ENCODE measurements at places on chromosomes 2 and 18. TPM values are rescaled to one million over a fixed set of nuclear protein-coding genes. Genes with fewer than 3 reads are reported as not detected.
A peak's percentile ranks its signal among the peaks of the same experiment; 100 is the strongest.

- no peaks in the 10 kb centered on the region for H3K27me3 ChIP-seq
- no peak overlapping the region for H3K27ac ChIP-seq
- no peak overlapping the region for H3K4me3 ChIP-seq
- DNase-seq: no peak
Measured at GRCh38 chr2:40740419-40740818, 288.5 kb upstream of the SLC8A1 start.

GRCh38 chr18:25420077-25420825 lies 68.3 kb upstream of the ZNF521 start:
- DNase-seq: no peak
- no peak overlapping the region for H3K27ac ChIP-seq
- H3K4me3 ChIP-seq: no peak overlapping the region
- H3K4me1 ChIP-seq: no peaks in the 10 kb centered on the region
- no peaks in the 10 kb centered on the region for H3K36me3 ChIP-seq
- no peaks in the 10 kb centered on the region for H3K27me3 ChIP-seq

DNA sequence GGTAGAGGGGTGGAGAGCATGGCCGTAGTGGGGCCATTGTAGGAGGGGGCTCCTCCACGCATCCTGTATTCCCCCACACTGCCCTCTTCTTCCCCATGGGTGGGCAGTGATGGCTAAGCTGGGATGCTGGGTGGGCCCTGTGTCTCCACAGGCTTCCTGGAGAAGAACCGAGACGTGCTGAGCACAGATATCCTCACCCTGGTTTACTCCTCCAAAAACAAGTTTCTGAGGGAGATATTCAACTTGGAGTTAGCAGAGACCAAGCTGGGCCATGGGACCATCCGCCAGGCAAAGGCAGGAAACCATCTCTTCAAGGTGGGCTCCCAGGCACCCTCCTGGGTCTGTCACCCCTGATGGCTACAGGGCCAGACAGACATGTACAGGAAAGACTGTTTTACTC lies 52.8 kb downstream of the MYO7B start:
- no peaks in the 10 kb centered on the region for H3K27me3 ChIP-seq
- no peak overlapping the region for H3K4me3 ChIP-seq
- H3K4me1 ChIP-seq: no peaks in the 10 kb centered on the region
- no peaks in the 10 kb centered on the region for H3K36me3 ChIP-seq

DNA sequence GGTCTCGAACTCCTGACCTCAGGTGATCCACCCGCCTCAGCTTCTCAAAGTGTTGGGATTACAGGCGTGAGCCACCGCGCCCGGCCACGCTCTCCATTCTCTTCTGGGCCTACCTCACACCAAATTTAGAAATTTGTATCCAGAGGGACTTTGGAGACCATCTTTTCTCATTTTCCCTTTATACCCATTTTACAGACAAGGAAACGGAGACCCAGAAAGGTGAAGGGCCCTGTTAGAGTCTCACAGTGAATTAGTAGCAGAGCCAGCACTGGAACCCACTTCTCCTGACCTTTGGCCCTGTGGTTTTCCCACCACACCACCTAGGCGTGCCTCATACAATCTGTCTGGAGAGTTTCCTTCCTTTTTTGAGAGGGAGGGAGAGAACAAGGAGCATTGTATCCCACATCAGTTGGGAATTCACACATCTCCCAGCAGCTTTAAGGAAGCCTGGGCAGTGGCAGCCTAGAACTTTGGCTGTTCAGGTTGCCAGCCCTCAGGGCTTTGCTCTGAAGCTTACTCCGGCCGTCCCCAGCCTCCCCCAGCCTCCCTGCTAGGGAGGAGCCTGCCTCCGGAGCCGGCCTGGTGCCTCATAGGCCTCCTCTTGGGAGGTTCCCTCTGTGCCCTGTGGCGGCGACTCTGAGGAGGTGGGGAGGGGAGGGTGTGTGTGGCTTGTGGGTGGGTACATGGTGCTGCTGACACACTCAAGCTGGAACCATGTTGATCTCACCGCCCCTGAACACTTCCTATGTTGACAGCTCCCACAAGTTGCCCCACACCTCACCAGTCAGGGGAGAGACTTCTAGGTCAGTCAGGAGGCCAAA lies 13.8 kb downstream of the FOSL2 start:
- H3K4me1 ChIP-seq: peaks cover 98% of the 10 kb centered on the region
- H3K36me3 ChIP-seq: peaks cover 57% of the 10 kb centered on the region
- DNase-seq: peak; percentile 87
- H3K27ac ChIP-seq: peak overlapping the region; percentile 96
- H3K27me3 ChIP-seq: no peaks in the 10 kb centered on the region

- H3K27me3 ChIP-seq: no peaks in the 10 kb centered on the region
- peaks cover 22% of the 10 kb centered on the region for H3K4me1 ChIP-seq
- peak overlapping the region; percentile 11 for H3K27ac ChIP-seq
- peak; percentile 78 for DNase-seq
- peaks cover 7% of the 10 kb centered on the region for H3K36me3 ChIP-seq
Measured at GRCh38 chr2:98730053-98730706, 752 bp downstream of the MGAT4A start.

- H3K27me3 ChIP-seq: no peaks in the 10 kb centered on the region
- no peak overlapping the region for H3K27ac ChIP-seq
- H3K4me1 ChIP-seq: no peaks in the 10 kb centered on the region
- DNase-seq: no peak
- H3K4me3 ChIP-seq: no peak overlapping the region
- no peaks in the 10 kb centered on the region for H3K36me3 ChIP-seq
Measured at GRCh38 chr2:46645681-46646162, 166.4 kb downstream of the TMEM247 start.

- no peak overlapping the region for H3K4me3 ChIP-seq
- no peak overlapping the region for H3K27ac ChIP-seq
- H3K27me3 ChIP-seq: no peaks in the 10 kb centered on the region
- no peaks in the 10 kb centered on the region for H3K36me3 ChIP-seq
Measured at GRCh38 chr2:235480614-235481013, 13.2 kb upstream of the AGAP1 start.

The INO80B gene
- total RNA-seq: 48.0 TPM

GRCh38 chr2:218082586-218083351 lies 13.7 kb downstream of the RUFY4 start:
- no peak for DNase-seq
- no peaks in the 10 kb centered on the region for H3K27me3 ChIP-seq
- H3K27ac ChIP-seq: no peak overlapping the region
- no peak overlapping the region for H3K4me3 ChIP-seq

GRCh38 chr18:36139245-36139644 lies 9.5 kb downstream of the ELP2 start:
- no peaks in the 10 kb centered on the region for H3K4me1 ChIP-seq
- no peak overlapping the region for H3K4me3 ChIP-seq
- no peak for DNase-seq
- no peak overlapping the region for H3K27ac ChIP-seq

DNA sequence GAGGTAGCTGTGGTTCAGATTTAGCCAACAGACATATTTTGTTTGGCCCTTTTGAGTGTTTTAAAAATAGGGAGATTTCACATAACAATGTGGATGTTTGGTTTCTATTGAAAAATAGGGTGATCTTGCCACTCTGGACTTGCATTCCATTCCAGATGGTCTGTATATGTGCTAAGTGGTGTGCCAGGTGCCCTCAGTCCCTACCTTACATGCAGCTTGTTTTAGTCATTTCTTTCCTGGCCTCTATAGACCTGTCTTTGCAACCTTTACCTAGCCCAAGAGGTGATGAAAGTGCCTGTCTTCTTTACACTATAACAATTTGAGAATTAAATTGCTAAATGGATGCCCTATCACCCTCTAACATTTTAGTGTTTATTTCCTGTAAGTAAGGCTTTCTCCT lies 11.1 kb downstream of the EML4 start:
- DNase-seq: no peak
- H3K4me3 ChIP-seq: no peak overlapping the region
- H3K27ac ChIP-seq: no peak overlapping the region

DNA sequence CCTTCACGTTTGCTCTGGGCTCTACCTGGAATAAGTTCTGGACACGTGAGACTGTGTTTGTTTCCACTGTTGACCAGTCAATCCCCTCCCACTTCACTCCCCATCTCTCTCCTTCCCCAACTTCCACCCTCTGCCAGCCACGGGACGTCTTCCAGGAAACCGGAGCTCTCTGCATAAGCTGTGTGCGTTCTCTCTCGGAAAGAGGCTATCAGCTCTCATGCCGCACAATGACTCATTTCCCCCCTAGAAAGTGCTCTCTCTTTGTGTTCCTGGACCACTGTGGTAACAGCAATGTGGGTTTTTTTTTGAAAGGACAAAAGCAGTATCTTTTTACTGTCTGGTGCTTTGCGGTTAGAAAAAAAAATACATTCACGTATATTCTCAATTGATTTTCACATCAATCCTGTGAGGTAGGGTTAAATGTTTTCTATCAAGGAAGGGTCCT lies 10.2 kb downstream of the PROKR1 start:
- H3K36me3 ChIP-seq: no peaks in the 10 kb centered on the region
- H3K27ac ChIP-seq: no peak overlapping the region
- peak; percentile 49 for DNase-seq
- no peak overlapping the region for H3K4me3 ChIP-seq

GRCh38 chr2:61538920-61539520 lies 864 bp upstream of the XPO1 start:
- H3K27ac ChIP-seq: peak overlapping the region; percentile 98
- peak overlapping the region; percentile 80 for H3K4me3 ChIP-seq
- H3K36me3 ChIP-seq: no peaks in the 10 kb centered on the region
- peak; percentile 71 for DNase-seq
- no peaks in the 10 kb centered on the region for H3K27me3 ChIP-seq

- H3K4me3 ChIP-seq: no peak overlapping the region
- no peaks in the 10 kb centered on the region for H3K36me3 ChIP-seq
- H3K27me3 ChIP-seq: no peaks in the 10 kb centered on the region
- no peak for DNase-seq
Measured at GRCh38 chr2:160730296-160730995, 236.8 kb upstream of the RBMS1 start.

- H3K27ac ChIP-seq: no peak overlapping the region
- H3K4me1 ChIP-seq: no peaks in the 10 kb centered on the region
- no peak overlapping the region for H3K4me3 ChIP-seq
- no peaks in the 10 kb centered on the region for H3K36me3 ChIP-seq
Measured at GRCh38 chr2:175792881-175793280, 209.2 kb downstream of the LNPK start.

DNA sequence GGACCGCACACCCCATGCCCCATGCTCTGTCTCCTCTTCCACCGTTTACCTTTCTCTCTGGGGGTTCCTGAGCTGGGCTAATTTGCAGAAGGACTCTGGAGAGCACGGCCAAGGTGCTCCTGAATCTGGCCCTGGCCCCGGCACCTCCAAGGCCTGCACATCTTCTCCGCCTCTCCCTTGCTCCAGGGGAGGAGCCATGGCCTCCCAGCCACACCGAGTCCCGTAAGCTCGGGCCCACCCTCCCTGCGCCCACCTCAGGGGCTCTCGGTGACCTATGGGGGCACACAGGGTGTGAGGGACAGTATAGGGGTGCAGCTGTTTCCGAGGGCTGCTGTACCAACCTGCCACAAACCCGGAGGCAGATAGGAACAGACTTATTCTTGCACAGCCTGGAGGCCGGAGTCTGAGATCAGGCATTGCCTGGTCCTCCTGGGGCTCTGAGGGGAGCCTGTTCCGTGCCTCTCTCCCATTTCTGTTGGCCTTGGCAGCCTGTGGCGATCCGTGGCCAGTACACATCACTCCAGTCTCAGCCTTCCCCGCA lies 127.3 kb upstream of the GPC1 start:
- H3K27ac ChIP-seq: no peak overlapping the region
- H3K36me3 ChIP-seq: no peaks in the 10 kb centered on the region
- H3K4me3 ChIP-seq: no peak overlapping the region
- H3K4me1 ChIP-seq: no peaks in the 10 kb centered on the region
- H3K27me3 ChIP-seq: no peaks in the 10 kb centered on the region
- no peak for DNase-seq

The LINC00305 gene
- not detected for total RNA-seq

GRCh38 chr2:105518897-105519296 lies 120.0 kb upstream of the FHL2 start:
- no peak overlapping the region for H3K4me3 ChIP-seq
- no peaks in the 10 kb centered on the region for H3K27me3 ChIP-seq
- no peaks in the 10 kb centered on the region for H3K36me3 ChIP-seq
- H3K4me1 ChIP-seq: no peaks in the 10 kb centered on the region
- H3K27ac ChIP-seq: no peak overlapping the region

DNA sequence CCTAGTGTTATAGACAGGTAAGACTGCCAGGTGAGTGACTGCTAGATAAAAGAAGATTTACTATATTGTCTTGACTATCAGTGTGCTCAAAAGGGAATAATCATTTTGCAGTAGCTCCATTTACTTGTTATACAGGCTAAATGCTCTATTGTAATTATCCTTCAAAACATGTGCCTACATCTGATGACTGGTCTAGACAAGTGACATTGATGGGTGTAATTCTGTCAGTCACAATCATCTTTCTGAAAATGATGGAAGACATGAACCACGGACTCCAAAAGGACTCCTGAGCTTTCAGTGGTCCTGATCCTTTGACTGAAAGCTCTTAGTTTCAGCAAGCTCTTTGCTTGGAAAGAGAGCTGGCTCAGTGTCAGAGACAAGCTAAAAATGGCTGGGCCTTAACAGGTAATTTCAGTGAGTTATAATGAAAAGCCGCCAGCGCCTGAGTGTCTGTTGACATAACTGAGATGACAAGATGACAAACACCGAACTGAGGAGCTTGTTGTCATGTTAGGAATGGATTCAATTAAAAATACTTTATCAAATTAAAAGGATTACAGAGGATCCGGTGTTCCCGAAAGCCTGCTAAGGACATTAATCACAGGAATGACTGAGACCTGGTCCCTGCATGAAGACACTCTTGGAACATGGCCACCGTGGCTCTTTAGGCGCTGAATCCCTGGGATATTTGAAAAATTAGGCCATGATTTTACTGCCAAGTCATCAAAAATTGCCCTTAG lies 141.7 kb downstream of the CMPK2 start:
- no peaks in the 10 kb centered on the region for H3K36me3 ChIP-seq
- H3K27me3 ChIP-seq: no peaks in the 10 kb centered on the region
- H3K27ac ChIP-seq: no peak overlapping the region

The PPP1R1C gene
- not detected for total RNA-seq

All from natural killer cell (primary cell).